Right renal cortex interstitium (tissue), 3 donors: ENCODE measurements at places on chromosomes 12 and 14. TPM values are rescaled to one million over a fixed set of nuclear protein-coding genes. Genes with fewer than 3 reads are reported as not detected.

GRCh38 chr12:100565987-100566545 is 7.4 kb upstream of the GAS2L3 start:
- DNase-seq = no peak

- no peak for DNase-seq
Measured at GRCh38 chr14:74427651-74428050, 1.6 kb upstream of the SYNDIG1L start.

DNA sequence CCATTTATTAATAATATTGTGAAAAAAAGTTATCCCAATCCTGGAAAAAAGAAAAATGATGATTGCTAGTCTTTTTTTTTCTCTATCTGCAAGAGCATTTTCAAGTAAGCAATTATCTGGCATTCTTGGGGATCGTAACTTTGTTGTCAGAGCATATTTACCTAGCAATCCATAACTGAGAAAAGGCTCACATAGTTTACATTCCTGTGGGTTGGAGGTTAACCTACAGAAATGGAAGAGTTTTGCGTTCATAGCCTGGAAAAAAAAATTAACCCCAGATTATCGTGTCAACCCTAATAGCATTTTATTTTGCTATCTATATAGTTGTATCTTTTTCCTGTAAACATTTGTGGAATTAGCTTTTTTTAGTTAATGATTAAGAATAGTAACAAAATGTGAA is 292.3 kb downstream of the DAD1 start:
- DNase-seq = no peak

Gene RBMS2
- polyA plus RNA-seq = 42.5 TPM

Gene HELB
- polyA plus RNA-seq = 2.7 TPM

DNA sequence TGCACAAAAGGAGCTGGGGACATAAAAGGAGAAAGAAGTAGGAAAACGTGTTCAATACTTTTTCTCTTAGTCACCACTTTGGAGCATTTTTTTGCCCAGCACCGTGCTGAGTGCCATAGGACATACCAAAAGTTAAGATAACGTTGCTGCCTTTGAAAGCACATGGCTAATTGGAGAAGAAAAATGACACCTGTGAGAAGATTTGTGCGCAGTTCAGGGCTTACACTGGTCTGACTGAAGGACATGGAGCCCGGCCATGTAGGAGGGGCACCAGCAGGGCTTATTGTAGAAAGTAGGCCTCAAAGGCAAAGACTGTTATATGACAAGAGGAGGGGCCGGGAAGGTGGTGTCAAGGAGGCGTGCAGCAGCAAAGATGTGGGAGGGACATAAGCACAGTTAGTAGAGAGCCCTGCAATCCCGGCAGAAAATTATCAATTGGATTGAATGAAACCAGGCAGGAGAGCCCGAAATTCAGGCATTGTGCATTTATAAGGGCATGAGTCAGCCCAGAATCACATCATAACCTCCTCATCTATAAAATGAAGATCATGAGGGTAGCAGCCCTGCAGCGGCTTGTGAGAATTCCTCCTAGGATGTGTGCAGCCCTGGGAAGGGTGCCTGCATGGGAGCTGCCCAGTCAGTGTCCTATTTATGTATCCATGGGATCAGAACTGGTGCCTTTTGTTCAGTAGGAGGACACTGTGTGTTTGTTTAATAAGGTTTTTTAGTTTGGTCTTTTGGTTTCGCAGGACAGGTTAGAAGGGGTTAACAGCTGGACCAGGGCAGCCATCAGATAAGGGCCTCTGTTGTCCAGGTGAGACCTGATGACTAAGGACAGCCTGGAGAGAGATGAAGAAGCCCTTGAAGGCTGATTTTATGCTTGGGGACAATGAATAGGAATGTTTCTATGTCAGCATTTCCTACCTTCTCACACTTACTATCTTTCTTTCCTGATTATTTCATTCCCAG is 122.4 kb downstream of the GPR135 start:
- DNase-seq = no peak

DNA sequence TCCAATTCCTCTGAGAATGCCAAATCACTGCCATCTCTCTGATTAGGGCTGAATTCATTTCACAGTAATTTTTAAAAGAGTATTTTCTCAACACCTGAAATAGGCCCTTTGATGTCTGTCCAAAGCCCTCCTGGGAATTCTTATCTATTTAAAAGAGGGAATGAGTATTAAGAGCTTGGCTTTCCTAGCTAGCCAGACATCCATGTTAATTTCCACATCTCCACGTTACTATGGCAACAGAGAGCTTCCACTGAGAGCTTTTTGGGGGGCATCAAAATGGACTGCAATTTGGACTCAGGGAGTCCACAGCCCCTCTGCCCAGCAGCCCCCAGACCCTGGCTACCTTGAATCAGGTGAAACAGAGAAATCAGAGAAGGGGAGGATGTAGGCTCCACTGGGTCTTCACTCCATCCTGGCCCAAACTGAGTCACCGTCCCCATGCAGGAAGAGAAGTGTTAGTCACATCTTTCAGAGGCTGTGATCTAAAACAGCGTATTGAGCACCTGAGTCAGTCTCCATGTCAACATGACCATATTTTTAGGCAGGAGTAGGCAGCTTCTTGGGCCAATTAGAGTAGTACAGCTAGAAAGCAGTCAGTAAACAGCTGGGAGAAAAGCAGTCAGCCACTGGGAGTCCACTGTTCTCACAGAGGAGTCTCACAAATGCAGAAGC is 7.0 kb upstream of the FICD start:
- no peak for DNase-seq

Gene GYS2
- polyA plus RNA-seq = not detected

DNA sequence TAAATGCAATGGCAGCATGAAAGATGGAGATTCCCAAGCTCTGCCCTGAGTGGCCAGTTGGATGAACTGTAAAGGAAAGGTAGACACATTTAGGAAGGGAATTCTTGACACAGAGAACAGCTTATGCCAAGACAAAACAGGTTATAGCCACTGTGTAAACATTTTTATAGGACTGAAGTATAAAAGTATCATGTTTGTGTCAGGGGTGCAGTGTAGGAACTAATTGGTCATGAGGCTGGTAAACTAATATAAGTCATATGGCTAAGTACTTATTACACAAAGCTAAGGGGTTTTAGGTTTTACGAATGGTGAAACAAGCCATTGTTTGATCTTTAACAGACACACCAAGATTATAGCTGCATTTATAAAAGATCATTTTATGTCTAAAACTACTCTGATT is 207.7 kb upstream of the SLC16A7 start:
- DNase-seq = no peak

Gene FGF6
- polyA plus RNA-seq = not detected

DNA sequence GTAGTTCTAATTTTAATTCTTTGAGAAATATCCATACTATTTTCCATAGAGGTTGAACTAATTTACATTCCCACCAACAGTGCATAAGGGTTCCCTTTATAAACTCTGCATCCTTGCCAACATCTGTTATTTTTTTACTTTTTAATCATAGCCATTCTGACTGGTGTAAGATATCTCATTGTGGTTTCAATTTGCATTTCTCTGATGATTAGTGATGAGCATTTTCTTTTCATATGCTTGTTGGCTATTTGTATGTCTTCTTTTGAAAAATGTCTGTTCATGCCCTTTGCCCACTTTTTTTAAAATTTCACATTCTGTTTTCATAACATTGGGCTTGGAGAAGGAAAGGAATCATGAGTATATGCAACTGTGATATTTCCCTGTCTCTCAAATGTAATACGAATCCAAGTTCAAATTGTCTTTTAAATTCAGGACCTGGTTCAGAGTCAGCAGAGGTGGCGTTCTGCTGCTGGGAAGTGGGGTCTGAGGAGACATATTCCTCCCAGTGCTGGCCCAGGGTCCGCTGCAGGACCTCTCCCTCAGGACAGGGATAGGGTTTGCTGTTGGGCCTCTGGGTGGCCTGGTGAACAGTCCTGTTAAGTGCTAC is 81.2 kb upstream of the ETV6 start:
- DNase-seq = no peak

DNA sequence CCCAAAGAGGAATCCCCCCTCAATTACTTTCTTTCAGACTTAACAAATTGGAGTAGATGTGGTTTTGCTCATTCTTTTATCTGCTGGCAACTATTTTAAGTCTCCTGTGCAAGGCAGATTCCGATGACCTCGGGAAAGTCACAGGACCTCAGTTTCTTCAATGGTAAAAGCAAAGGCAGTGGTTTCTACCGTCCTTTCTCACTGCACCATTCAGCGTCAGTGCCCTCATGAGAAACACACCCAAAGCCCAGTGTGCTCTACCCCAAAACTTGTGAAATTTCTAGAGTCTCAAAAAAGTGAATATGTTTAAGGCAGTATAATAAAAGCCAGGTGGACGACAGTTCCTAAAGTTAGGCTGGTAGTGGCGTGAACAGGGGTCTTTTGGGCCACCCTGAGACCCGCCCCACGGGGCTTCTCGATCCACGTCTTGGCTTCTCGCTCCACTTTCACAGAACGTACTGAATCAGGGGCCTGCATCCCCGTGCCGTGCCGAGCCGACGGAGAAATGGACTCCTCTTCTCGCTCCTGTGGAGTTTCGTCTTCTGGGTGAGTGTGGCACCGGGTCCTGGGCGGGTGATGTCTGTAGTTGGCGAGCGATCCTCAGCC is 1.3 kb upstream of the ARHGAP5 start:
- no peak for DNase-seq

GRCh38 chr12:44076871-44077270 is 241.0 kb downstream of the TMEM117 start:
- DNase-seq = no peak

DNA sequence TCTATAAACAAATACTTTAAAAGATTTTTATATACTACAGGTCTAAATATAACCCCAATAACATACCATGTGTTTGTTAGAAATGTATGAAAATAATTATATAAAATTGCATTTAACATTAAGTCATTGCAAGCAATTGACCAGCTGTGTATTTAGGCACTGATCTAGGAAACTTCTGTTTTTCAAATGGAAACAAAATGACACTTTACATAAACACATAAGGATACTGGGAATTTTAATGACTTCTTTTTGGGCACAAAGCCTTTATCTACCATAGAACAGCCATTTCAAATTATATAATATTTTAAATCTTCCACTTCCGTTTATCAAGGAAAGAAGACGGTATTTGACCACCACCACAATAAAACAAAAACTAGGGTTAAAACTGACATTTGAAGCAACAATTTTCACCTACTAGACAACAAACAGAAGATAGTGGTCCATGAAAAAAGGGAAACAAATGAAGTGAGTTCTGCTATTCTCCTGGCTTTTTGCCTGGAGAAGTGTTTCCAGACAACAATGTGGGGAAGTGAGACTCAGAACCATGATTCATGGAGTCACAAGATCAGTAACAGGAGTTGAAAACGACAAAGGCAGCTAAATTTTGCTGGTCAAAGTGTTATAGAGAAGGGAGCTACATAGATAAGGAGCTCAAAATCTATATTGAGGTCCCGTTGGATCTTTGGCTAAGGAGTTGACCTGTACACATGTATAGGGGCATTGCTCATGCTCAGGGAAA is 475.1 kb downstream of the TRHDE start:
- DNase-seq = no peak

Gene COCH
- 4.8 TPM for polyA plus RNA-seq

DNA sequence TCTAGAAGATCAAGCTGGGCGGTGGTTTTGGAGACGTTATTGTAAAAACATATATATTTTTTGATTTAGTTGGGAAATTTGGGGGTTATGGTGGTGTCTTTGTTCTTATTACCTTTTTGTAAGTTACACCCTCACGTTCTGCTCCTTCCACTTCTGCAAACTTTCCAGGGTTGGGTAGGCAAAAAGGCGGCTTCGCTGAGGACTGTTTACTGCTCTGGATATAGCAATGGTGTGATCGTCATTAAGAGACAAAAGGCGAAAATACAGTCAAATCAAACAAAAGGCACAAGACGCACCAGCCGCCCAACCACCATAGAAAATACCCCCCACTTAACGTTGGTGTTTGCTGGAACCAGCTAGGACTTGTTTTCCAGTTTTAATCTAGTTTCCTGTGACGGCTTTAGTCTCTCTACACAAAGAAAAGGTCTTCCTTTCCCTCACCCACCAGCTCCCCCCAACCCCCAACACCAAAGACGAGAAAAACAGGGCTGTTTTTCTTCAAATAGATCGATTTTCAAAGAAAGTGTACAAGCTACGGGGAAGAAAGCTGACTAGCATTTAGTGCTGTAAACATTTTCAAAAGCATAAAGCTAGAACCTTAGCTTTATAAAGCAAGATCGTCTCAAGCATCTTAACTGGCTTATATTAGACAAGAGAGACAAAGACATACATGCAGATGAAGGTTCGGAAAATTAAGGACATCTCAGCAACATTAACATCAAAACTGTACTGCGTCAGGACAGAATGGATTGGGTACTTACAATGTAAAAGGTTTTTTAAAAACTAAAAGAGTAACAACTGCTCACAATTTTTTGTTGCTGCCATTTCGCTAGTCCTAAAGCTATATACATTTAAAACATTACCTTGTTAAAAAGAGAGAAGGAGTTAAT is 2.0 kb upstream of the SETD1B start:
- DNase-seq = no peak
